ENCODE measurements at places on chromosomes 5 and 9. TPM values are rescaled to one million over a fixed set of nuclear protein-coding genes. Genes with fewer than 3 reads are reported as not detected.

The CRB2 gene
- total RNA-seq = not detected

DNA sequence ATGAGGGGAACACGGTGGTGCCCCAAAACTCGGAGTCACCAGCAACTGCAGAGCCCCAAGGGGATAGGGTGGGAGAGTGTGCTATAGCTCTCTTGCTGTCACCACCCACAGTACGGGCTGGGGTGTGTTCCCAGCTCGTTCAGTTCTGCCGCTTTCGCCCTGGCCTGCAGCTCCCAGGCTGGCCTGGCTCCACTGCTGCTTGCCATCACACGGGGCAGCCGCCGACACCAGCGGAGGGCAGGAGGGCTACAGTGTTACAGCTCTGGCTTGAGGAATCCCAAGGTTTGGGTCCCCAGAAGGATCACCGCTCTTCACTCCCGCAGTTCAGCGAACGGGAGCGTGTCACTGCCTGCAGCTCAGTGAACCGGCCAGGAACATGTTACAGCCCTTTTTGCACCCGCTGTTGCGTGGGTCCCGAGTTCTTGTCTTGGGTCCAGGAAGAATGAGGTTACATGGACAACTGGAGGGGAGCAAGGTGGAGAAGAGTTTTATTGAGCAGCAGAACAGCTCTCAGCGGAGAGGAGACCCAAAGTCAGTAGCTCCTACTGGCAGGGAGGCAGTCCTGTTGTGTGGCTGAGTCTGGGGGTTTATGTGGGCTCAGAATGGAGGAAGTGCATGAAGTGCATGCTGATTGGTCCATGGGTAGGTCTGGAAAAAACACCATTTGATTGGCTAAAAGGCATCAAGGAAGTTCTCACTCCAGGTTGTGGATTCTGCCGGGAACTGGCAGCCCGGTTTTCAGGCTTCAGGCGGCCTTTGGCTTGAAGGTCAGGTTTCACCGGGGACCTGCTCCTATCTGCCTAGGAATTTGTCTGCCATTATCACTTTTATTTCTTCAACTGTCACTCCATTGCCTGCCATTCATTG lies 113.4 kb downstream of the EHMT1 start:
- DNase-seq = no peak
- peaks cover 74% of the 10 kb centered on the region for H3K36me3 ChIP-seq
- H3K27ac ChIP-seq = no peak overlapping the region
- no peak overlapping the region for H3K4me3 ChIP-seq

The ANKRD31 gene
- 1.1 TPM for total RNA-seq

GRCh38 chr5:138454121-138454520 lies 11.2 kb upstream of the EGR1 start:
- H3K4me3 ChIP-seq = no peak overlapping the region
- H3K36me3 ChIP-seq = no peaks in the 10 kb centered on the region
- no peaks in the 10 kb centered on the region for H3K27me3 ChIP-seq
- DNase-seq = no peak
- H3K4me1 ChIP-seq = peaks cover 25% of the 10 kb centered on the region
- H3K27ac ChIP-seq = no peak overlapping the region

The MAP3K1 gene
- total RNA-seq = 15.4 TPM

DNA sequence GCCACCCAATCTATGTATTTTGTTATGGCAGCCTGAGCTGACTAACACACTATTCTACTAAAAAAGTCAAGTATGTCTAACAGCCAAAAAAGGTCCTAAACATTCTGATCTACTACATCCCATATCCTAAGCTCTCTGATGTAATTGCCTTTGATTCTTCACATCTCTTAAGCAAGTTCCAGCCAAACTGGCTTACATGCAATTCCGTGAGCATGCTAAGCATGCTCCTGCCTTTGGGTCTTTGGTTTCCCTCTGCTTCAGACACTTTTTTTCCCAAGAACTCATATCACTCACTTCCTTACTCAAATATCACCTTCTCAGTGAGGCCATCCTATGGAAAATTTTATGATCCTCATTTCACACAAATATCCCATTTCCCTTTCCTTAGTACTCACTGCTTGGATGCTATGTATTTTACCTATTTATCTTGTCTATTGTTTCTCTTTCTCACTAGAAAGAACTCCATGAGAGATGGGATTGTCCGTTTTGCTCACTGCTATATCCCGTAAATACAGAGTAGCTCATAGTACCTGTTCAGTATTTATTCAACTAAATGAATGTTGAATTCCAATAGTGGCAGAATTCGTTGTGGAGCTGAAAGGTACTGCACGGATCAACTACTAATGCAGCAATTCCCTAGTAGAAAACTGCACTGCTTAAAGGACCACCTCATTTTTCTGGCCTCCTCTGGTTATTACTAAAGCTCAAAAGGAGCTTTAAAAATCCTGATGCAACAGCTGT lies 2.3 kb upstream of the SLC12A2 start:
- no peaks in the 10 kb centered on the region for H3K27me3 ChIP-seq
- H3K4me1 ChIP-seq = peaks cover 17% of the 10 kb centered on the region
- DNase-seq = no peak
- H3K4me3 ChIP-seq = peak overlapping the region; percentile 93
- peak overlapping the region; percentile 99 for H3K27ac ChIP-seq

GRCh38 chr5:55913466-55914413 lies 62.6 kb downstream of the IL31RA start:
- no peak overlapping the region for H3K4me3 ChIP-seq
- no peaks in the 10 kb centered on the region for H3K4me1 ChIP-seq
- no peak for DNase-seq
- H3K27me3 ChIP-seq = no peaks in the 10 kb centered on the region
- H3K27ac ChIP-seq = no peak overlapping the region
- no peaks in the 10 kb centered on the region for H3K36me3 ChIP-seq

- DNase-seq = peak; percentile 15
- H3K4me3 ChIP-seq = no peak overlapping the region
- no peaks in the 10 kb centered on the region for H3K27me3 ChIP-seq
Measured at GRCh38 chr9:98538626-98539031, 170.1 kb downstream of the GABBR2 start.

The SLCO6A1 gene
- total RNA-seq = not detected

The ADGRD2 gene
- total RNA-seq = not detected

The C1QTNF3 gene
- 78.2 TPM for total RNA-seq

GRCh38 chr5:96945144-96945897 lies 9.4 kb downstream of the LNPEP start:
- H3K36me3 ChIP-seq = no peaks in the 10 kb centered on the region
- H3K27me3 ChIP-seq = no peaks in the 10 kb centered on the region
- DNase-seq = no peak
- no peak overlapping the region for H3K4me3 ChIP-seq

DNA sequence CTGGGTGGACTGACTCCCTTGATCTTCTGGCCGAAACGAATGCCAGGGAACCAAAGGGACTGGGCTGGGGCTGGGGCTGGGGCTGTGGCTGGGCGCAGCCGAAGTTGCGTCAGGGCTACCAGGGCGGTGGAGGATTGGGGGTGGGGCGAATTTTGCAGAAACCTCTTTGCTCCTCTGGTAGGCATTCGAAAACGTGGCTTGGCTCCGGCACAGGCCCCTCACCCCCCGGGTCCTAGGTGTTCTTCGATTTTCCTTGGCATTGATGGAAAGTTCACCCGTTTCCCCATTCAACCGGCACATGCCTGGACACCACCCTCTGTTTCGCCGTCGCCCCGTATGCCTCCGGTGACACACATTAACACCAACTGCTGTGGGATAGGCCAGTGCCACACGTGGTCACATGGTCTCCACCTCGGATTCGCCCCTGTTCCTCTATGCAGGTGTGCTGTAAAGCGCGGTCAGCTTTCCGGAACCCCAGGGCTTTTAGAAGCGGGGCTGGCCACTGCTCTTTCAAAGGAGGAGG lies 477.1 kb downstream of the SPATA31A7 start:
- DNase-seq = no peak
- no peaks in the 10 kb centered on the region for H3K4me1 ChIP-seq
- no peak overlapping the region for H3K27ac ChIP-seq

The ELL2 gene
- 149 TPM for total RNA-seq

The SMIM3 gene
- total RNA-seq = 9.9 TPM

GRCh38 chr5:20476016-20476415 lies 488.0 kb upstream of the CDH18 start:
- no peaks in the 10 kb centered on the region for H3K36me3 ChIP-seq
- no peaks in the 10 kb centered on the region for H3K27me3 ChIP-seq
- no peaks in the 10 kb centered on the region for H3K4me1 ChIP-seq
- no peak overlapping the region for H3K4me3 ChIP-seq
- no peak overlapping the region for H3K27ac ChIP-seq

The FGD3 gene
- 8.1 TPM for total RNA-seq

GRCh38 chr9:114317665-114318357 lies 5.1 kb upstream of the ORM1 start:
- no peaks in the 10 kb centered on the region for H3K4me1 ChIP-seq
- H3K27me3 ChIP-seq = no peaks in the 10 kb centered on the region
- no peak overlapping the region for H3K27ac ChIP-seq
- no peak overlapping the region for H3K4me3 ChIP-seq

The RETREG1 gene
- total RNA-seq = 21.1 TPM

- no peaks in the 10 kb centered on the region for H3K27me3 ChIP-seq
- peak overlapping the region; percentile 72 for H3K27ac ChIP-seq
- H3K4me1 ChIP-seq = peaks cover 52% of the 10 kb centered on the region
- no peaks in the 10 kb centered on the region for H3K36me3 ChIP-seq
- no peak overlapping the region for H3K4me3 ChIP-seq
Measured at GRCh38 chr9:124220946-124221451, 36.8 kb upstream of the NEK6 start.

The CCDC180 gene
- total RNA-seq = 9.9 TPM

The LEAP2 gene
- total RNA-seq = not detected

DNA sequence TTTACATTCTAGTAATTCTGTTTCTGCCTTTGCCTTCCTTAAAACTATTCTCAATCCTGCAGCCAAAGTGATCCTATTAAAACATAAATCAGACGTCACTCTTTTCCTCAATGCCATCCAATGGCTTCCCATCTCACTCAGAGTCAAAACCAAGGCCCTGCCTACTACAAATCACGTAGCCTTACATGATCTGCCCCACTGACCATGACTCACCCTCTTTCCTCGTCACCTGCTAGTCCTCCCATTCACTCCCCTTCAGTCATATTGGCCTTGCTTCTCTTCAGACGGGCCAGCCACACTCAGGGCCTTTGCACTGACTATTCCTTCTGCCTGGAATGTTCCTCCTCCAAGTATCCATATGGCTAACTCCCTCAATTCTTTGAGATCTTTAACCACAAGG lies 39.0 kb upstream of the DMXL1 start:
- no peaks in the 10 kb centered on the region for H3K4me1 ChIP-seq
- no peak overlapping the region for H3K27ac ChIP-seq
- H3K27me3 ChIP-seq = no peaks in the 10 kb centered on the region

DNA sequence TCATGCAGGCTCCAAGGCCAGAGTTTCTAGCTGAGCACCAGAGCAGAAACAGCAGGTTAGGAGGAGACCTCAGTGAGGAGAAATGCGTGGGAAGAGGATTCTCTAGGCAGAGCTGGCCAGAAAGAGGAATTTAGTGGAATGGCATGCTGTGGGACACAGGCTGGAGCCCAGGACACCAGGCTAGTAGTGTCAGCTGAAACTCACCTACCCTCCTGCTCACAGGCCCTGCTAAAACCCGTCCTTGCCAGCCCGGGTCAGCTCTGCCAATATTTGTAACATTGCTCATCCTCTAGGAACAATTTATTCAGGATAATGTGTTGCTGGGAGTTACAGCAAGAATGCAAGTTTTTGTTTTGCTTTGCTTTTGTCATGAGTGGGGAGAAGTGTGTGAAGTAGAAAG lies 40.2 kb upstream of the AGXT2 start:
- H3K27me3 ChIP-seq = no peaks in the 10 kb centered on the region
- DNase-seq = no peak
- no peak overlapping the region for H3K4me3 ChIP-seq
- H3K36me3 ChIP-seq = no peaks in the 10 kb centered on the region
- H3K27ac ChIP-seq = no peak overlapping the region

GRCh38 chr9:21994556-21995005 lies at the start of gene CDKN2B-AS1:
Gene CDKN2B-AS1, plus strand, starts transcription at chr9:21994791.
- H3K4me3 ChIP-seq = peak within 1 kb of the TSS; percentile 91
- H3K27me3 ChIP-seq = peaks cover 8% of the 10 kb centered on the region
- peak within 1 kb of the TSS; percentile 79 for H3K27ac ChIP-seq
- H3K36me3 ChIP-seq = no peaks in the 10 kb centered on the region
- peak; percentile 71 for DNase-seq

The ATG10 gene
- total RNA-seq = 3.5 TPM

The C9orf50 gene
- not detected for total RNA-seq

The DMGDH gene
- 3.5 TPM for total RNA-seq

The GAPVD1 gene
- total RNA-seq = 25.1 TPM

- DNase-seq = no peak
- no peak overlapping the region for H3K27ac ChIP-seq
- no peaks in the 10 kb centered on the region for H3K4me1 ChIP-seq
Measured at GRCh38 chr5:172207511-172207910, 13.5 kb downstream of the EFCAB9 start.

The ACOT12 gene
- not detected for total RNA-seq

All from stomach (tissue), 19 donors.